ENCODE measurements at places on chromosomes 7 and 10.

- no peak for DNase-seq
Observed at GRCh38 chr10:77702166-77702565, 64.6 kb upstream of the KCNMA1 start.

DNA sequence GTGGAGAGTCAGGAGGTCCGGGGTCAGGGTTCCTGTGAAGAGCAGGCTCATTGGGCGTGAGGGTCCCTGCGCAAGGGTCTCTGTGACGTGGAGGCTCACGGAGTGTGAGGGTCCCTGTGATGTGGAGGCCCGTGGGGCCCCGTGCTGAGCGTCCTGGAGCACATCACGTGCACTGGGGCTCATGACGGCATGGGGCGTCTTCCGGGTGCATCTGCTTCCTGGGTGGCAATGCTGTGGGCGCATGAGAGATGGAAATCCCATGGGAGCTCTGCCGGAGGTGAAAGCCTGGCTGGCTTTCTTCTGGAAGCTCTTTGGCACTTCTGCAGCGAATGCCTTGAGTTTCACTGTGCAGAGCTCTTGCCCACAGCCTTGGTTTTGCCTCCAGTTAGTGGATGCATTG, 71.4 kb downstream of the WDR37 start:
- no peak for DNase-seq

- no peak for DNase-seq
Observed at GRCh38 chr7:147556317-147556716, 1034.2 kb upstream of the C7orf33 start.

GRCh38 chr7:7869036-7869435, 99.6 kb upstream of the GLCCI1 start:
- DNase-seq, result no peak

DNA sequence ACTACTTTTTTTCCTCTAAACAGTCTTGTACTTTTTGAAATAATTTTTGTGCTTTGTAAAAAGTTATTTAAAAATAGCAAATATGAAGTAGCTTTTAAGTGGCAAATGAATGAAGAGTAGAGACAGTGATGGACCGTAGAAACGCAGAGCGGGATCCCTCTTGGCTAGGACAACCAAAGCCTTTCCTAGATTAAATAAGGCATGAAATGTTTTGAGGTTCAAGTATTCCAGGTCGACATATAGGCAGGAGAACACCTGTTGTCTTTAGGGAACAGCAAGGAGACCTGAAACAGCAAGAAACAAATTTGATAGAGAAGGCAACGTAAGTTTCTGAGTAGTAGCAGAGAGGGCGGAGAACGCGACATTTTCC, 662 bp upstream of the PPRC1 start:
- no peak for DNase-seq

GRCh38 chr7:92698237-92698841, 108.1 kb upstream of the FAM133B start:
- DNase-seq, result no peak

DNA sequence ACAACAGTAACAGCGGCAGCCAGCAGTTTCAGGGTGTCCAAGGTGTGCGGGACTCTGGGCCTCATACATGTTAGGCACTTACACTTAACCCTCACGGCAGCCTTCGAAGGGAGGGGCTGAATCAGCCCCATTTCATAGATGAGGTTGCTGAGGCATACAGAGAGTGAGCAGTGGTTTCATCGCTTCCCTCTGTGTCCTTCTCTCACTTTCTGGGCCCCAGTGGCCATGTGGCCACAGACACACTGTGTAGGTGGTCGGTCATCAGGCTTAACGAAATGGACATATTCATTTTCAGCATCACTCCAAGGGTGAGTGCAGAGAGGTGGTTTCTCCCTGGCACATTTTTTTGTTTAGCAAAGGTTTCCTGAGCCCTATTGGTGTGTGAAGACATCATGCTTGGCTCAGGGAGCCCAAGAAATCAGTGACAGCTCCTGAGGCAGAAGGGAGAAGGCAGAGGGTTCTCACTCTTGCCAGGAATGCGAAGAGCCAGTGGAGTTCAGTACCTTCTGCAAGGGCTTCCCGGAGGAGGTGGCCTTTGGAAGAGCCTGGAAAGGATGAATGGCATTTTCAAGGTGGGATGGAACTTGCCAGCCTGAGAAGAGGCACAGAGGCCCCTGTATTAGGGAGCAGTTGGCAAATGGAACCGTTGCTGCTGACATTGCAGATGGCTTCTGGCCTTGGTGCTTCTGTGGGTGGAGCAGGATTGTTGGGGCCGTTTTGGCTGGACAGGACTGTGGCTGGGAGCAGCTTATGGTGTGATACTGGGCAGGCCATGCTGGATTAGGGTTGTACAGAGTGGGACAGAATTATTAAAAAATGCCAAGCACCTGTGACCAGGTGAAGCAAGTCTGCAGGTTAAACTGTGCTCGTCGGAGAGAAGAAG, 61.7 kb upstream of the PPIF start:
- peak; percentile 15 for DNase-seq

DNA sequence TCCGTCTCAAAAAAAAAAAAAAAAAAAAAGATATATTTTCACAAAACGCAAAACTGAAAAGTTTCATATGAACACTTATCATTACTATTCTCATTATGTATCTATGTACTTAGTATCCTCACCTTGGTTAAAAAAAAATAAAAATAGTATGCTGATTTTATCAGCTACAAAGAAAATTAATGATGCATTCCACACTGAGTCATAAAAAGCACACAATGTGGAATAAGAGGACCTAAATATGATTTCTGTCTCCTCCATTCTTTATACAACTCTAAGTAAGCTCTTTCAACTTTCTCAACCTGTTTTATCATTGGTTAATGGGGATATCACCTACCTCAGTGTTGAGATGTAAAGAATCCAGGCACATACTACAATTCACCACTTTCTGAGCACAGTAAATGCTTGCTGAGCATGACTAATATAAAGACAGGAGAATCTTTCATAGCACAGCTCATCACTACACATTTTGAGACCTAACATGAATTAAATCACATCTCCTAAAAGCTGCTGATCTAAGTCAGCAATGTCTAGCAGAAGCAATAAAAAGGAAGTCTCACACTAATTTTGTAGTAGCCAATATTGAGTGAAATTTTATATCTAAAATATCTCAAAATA, 2.7 kb downstream of the SNX13 start:
- DNase-seq, result no peak

DNA sequence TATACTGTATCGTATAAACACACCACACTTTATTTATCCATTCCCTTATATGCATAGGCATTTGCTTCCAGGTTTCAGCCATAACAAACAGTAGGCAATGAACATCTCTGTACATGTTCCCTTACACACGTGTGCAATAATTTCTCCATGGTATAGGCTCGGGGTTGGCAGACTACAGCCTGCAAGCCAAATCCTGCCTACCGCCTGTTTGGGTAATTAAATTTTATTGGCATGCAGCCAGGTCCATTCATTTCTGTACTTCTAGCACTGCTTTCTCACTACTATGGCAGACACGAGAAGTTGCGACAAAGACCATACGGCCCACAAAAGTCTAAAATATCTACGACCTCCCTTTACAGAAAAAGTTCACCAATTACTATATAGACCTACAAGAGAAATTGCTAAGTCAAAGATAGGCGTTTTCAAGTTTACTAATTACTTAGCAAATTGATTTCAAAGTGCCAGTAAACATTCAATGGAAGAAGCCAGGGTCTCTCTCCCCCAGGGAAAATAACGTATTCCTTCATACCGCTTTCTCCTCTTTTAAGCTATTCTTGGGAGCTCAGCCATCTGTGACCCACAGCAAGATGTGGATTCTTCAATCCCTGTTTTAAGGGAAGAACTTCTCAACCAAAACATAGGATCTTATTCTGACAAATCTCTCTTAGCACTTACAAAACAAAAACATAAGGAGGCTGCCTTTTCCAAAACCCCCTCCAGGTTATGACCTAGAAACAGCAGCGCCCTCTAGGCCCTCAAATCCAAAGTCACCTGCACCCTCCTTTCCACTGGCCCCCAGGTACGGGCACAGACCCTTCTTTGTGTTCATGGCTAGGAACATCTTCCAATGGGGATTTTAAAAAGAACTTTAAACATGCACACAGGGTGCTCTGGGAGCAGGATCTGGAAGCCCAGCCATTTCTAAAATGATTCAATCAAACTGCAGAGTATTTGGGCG, 100.5 kb downstream of the FGFR2 start:
- DNase-seq, result no peak

- no peak for DNase-seq
Observed at GRCh38 chr10:109454691-109455090, 468.6 kb downstream of the XPNPEP1 start.

GRCh38 chr7:356691-357462, 66.9 kb downstream of the FOXL3 start:
- DNase-seq, result no peak

- peak; percentile 28 for DNase-seq
Observed at GRCh38 chr7:139075031-139075652, 34.4 kb downstream of the ZC3HAV1 start.

GRCh38 chr7:24059775-24060174, 224.2 kb upstream of the NPY start:
- DNase-seq, result no peak
